ENCODE measurements at places on chromosomes 13 and 19.

GRCh38 chr19:14830702-14831101 is 4.3 kb downstream of the OR7A5 start:
- no peak for DNase-seq

GRCh38 chr13:112819816-112820215 is 130.0 kb downstream of the ATP11A start:
- no peak for DNase-seq

DNA sequence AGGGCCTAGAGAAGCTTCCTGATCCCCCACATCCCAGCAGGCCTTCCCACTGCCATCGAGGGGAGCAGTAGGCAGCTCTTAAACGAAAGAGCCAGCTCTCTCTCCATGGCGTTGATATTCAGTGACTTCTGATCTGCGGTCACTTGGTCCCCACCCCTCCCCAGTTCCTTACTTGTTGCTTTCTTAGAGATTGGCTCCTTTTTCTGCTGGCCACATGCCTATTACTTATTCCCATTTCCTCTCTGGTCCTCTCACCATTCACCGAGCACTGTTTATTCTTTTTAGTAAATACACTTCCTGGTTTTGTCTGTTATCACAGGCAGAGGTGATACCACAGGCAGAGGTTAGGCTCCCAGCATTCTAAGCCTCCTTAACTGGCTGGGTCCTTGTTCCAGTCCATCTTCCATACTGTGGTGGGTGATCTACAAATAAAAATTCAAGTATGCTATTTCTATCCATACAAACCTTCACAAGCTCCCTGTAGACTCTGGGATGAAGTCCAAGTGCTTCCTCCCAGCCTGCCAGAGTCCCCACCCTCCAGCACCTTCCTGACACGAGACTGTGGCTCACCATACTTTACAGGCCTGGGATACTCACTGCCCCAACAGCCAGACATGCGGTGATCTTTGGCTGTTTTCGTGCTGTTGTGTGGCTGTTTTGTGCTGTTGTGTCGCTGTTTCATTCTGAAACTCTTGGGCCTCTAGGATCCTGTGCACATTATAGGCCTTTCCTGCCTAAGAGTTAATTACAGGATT is 315.9 kb downstream of the ATP8A2 start:
- peak; percentile 58 for DNase-seq

- DNase-seq = peak; percentile 72
Observed at GRCh38 chr13:37306778-37307544, 201.5 kb upstream of the CSNK1A1L start.

- DNase-seq = peak; percentile 30
Observed at GRCh38 chr13:98890186-98890585, 87.7 kb downstream of the DOCK9 start.

- peak; percentile 36 for DNase-seq
Observed at GRCh38 chr19:1040476-1041271, 767 bp downstream of the ABCA7 start.

DNA sequence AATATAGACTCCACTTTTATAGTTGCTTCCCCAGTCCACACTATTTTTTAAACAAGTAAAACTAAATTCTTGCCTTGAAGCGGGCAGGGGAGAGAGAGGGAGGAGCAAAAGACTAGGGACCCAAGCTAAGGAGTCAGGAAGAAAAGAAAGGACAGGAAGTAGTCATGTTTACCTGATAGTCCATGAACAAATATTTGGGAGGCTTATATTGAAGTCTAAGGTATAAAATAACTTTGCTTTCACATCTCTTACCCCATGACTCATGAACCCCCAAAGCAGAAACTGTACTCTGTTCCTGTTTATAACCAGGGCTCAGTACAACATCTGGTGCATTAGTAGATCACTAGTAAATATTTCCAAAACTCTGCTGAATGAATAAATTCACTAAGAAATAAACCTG is 67.3 kb downstream of the ZAR1L start:
- DNase-seq = no peak

- no peak for DNase-seq
Observed at GRCh38 chr13:45847554-45848224, 3.9 kb downstream of the SIAH3 start.

GRCh38 chr13:110338441-110339101 is 31.5 kb downstream of the COL4A2 start:
- no peak for DNase-seq

GRCh38 chr13:35630551-35631275 is 154.2 kb upstream of the MAB21L1 start:
- DNase-seq = peak; percentile 3

GRCh38 chr19:45876161-45876410 is 9.9 kb downstream of the IRF2BP1 start:
- DNase-seq = no peak

DNA sequence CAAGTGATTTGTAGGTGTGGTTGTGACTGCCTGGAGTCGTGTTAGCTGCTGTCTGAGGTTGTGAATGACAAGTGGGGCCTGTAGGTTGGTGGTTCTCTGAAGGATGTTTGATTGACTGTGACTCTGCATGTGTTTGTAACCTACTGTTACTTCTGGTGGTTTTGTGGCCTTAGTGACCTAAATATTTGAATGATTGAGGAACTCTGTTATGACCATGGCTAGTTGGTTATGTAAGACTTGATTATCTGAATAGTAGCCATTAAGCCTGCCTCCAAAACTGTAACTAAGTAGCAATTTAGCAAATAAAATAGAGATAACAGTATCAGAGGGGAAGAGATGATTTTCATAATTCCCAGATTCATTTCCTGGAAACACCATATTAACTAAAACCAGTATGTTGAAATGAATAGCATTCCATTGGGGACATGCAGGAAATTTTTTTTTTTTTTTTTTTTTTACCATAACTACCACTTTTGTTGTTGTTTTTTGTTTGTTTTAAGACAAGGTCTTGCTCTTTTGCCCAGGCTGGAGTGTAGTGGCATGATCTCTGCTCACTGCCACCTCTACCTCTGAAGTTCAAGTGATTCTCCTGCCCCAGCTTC is 865 bp downstream of the ZNF382 start:
- DNase-seq = no peak

DNA sequence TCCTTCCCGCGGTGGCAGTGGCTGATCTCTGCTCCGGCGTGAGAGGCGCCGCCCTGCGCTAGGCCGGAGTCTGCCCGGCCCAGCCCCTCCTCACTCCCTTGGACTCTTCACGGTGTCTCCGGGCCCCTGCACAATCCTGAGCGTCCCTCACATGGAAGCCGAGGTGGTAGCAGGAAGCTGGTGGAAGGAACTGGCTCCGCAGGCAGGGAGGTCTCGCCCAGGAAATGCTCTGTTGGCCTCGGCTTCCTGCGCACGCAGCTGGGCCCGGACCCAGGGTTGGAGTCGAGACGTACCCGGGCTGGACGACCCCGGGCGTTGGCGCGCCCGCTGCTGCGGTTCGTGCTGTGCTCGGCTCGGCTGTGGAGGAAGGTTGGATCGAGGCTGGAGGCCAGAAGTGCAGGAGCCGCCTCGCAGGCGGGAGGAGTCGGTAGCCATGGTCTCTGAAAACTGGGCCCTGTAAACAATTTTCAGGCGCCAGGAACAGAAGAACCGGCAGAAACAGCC is 46.3 kb downstream of the ZNF724 start:
- DNase-seq = no peak

DNA sequence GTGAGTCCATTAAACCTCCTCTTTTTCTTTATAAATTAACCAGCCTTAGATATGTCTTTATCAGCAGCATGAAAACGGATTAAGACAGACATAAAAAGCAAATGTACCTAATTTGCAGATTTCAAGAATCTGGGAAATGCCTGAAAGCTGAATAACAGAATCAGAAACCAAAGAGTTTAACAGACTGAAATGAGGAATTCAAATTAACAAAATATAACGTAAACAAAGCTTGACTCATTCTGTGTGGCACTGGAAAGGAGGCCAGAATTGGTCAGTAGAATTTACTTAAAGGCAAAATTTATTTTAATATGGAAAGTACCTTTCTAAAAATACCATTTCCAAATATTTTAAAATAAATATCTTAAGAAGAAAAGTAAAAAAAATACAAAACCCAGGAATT is 540.6 kb upstream of the HTR2A start:
- no peak for DNase-seq

- DNase-seq = no peak
Observed at GRCh38 chr13:111370570-111371535, 50.4 kb downstream of the TEX29 start.

DNA sequence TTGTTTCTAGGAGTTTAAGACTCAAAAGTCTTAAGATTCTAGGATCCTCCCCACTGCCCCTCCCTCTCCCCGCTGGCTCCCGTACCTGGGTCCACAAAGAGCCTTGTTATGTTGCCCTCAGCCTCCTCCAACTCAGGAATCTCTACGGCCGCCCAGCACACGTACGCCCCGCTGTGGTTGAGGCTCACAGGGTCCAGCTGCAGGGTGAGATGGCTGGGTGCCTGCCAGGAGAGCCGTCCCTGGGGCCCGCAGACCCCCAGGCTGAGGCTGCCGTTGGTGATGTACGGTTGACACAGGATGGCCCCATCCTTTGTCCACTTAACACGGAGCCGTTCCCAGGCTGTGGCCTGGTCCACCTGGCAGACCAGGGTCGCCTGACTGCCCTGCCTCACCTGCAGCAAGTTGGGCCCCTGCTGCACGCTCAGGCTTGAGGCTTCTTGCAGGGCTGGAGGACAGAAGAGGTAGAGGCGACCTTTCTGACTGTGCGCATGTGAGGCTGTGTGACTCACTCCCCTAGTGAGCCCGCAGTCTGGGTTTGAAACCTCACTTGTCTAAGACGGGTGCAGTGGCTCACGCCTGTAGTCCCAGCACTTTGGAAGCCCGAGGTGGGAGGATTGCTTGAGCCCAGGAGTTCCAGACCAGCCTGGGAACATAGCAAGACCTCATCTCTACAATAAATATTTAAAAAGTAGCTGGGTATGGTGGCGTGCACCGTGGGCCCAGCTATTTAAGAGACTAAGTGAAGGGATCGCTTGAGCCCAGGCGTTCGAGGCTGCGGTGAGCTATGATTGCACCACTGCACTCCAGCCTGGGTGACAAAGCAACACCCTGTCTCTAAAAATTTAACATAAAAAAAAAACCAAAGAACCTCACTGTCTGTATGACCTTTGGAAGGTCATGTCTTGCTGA is 4.0 kb downstream of the TMIGD2 start:
- DNase-seq = no peak

DNA sequence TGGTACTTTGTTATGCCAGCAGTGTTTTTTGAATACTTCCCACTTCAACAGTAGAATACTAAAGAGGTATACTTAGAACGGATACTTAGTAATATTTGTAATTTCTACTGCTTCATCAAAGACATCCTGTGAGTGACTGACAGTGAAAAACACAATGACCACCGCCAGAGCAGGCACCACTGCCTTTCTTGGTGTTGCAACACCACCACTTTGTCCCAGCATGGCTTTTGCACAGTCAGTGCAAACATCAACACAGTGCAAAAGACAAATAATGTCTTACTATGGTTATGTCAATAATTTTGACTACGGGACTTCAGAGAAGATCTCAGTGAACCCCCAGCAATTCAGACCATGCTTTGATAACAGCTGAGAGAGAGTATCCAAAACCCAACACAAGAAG is 220.5 kb downstream of the RBM26 start:
- no peak for DNase-seq

DNA sequence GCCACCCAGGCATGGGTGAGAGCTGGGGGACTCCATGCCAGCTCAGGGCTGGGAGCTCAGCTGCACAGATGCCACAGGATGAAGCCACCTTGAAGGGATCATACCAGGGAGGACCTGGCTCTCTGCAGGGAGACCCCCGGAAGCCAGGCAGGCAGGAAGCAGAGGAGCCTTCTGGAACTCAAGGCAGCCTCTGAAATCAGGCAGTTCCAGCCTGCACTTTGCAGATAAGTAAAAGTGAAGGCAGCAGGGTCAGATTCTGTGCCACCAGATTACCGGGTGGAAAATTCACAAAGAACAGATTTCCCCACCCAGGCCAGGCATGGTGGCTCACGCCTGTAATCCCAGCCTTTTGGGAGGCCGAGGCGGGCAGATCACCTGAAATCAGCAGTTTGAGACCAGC is 2.5 kb downstream of the TMEM259 start:
- DNase-seq = no peak

DNA sequence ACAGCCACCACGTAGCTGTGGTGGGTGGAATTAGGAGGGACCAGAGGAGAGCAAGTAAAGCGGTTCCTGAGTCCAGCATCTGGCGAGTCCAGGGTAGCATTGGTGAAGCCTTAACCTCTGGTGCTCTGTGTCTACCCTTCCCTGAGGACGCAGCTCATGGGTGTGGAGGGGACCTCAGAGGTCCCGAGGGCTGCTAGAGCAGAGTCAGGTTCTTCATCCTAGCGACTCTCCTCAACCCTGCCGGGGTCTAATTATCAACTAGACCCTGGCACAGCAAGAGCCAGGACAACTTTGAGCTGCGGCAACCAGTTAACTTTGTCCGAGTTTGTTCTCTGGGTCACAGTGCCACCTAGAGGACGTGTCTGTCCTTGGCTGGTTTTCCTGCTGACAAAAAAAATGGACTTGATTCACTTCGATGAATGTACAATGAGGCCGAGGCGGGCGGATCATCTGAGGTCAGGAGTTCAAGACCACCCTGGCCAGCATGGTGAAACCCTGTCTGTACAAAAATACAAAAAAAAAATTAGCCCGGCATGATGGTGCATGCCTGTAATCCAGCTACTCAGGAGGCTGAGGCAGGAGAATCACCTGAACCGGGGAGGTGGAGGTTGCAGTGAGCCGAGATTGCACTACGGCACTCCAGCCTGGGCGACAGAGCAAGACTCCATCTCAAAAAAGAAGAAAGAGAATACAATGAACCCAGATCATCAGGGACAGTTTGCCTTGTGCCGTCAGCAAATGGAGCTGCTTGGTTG is 25.0 kb downstream of the TSSK6 start:
- DNase-seq = peak; percentile 73

DNA sequence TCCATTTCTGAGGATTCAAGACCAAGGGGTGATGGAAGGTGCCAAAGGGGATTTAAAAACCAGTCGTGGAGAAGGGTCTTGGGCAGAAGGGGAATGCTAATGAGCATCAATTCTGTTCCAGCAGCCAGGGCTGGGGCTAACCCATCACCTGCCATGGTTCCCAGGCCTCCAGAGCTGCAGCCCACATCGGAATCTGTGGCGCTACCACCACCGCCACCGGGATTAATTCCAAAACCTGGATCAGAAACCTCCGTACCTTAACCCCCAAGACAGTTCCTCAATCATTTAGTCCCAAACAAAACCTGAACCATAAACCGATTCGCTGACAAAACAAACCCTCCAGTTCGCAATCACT is 583 bp downstream of the ZNF615 start:
- DNase-seq = no peak

- DNase-seq = no peak
Observed at GRCh38 chr19:19362075-19362474, 41.4 kb downstream of the MAU2 start.
